ENCODE measurements at places on chromosomes 1 and 21.

DNA sequence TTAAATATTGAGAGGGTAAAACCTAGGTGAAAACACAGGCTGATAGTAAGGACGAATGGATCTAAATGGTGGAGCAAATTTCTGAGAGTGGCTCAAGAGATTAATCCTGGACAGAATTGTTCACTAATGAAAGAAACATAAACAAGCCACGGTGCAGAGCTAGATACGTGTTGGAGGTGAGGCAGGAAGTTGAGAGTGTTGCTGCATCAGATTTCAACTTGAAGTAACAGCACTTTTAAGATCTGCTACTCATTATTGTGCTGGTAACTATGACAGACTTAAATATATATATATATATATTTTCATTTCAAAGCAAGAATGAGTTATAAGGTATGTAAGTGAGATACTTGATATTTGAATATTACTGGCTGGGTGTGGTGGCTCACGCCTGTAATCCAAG lies 64.9 kb downstream of the PTGS2 start:
- DNase-seq: no peak

DNA sequence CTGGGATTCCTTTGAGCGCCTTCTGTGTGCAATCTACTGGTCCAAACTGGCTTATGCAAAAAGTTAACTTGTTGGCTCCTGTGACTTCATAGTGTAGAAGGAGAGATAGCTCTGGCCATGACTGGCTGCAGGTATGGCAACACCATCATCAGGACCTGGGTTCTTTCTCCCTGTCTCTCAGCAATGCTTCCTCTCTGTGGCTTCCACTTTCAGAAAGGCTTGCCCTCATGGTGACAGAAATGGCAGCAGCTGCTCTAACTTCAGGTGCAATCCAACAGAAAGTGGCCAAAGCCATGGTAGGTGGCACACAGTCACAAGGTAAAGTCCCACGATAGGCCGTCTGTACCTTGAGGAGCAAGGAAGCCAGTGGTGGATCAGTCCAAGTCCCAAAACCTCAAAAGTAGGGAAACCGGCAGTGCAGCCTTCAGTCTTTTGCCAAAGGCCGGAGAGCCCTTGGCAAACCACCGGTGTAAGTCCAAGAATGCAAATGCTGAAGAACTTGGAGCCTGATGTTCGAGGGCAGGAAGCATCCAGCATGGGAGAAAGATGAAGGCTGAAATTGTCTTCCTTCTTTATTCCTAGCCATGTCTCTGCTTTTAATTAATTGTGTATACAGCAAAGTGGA lies 45.0 kb downstream of the ZBTB40 start:
- no peak for DNase-seq

GRCh38 chr1:112508278-112509004 lies at the start of gene WNT2B:
TSS of gene WNT2B (plus strand) at chr1:112508965. CDS start at chr1:112509263, 298 bp downstream.
- DNase-seq: peak; percentile 17

GRCh38 chr1:32066489-32066873 lies 6.3 kb upstream of the TMEM39B start:
- DNase-seq: no peak

- DNase-seq: no peak
Measured at GRCh38 chr1:77954521-77954920, 24.4 kb downstream of the FUBP1 start.

GRCh38 chr1:85224734-85225623 lies 24.2 kb upstream of the SYDE2 start:
- no peak for DNase-seq

- no peak for DNase-seq
Measured at GRCh38 chr1:154707901-154708463, 100.0 kb upstream of the ADAR start.

DNA sequence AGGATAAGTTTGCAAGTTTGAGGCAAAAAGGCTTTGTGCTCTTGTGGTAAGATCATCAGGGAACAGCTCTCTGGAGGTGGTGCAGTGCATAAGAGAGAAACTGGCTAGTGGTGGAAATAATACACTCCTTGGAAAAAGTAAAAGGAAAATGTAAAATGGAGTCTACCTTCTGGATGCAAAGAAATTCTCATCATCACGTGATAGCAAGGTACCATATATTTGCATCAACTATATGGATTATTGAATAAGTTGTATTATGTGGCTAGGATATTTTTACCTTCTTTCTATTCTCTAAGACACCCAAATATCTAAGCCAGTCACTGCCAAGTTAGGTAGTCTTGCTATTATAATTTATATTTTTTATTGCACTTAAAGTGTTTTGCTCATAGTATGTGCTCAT lies 14.0 kb upstream of the LRRC7 start:
- no peak for DNase-seq
